SW 1271 (cell line): ENCODE measurements at places on chromosomes 11 and 22.

GRCh38 chr11:120883404-120884080, 140.4 kb upstream of the TBCEL start:
- no peak for DNase-seq

- DNase-seq = no peak
These were observed 38.4 kb upstream of the KLHL35 start for GRCh38 chr11:75471176-75471973.

GRCh38 chr22:17436382-17436980, 67.2 kb downstream of the CECR2 start:
- no peak for DNase-seq

GRCh38 chr11:107018219-107018901, at the start of gene GUCY1A2:
GUCY1A2 (minus strand) TSS chr11:107018476; CDS start chr11:107018055, 421 bp downstream.
- DNase-seq = peak; percentile 29

- DNase-seq = no peak
These were observed 81.7 kb downstream of the PRCP start for GRCh38 chr11:82818409-82819043.

DNA sequence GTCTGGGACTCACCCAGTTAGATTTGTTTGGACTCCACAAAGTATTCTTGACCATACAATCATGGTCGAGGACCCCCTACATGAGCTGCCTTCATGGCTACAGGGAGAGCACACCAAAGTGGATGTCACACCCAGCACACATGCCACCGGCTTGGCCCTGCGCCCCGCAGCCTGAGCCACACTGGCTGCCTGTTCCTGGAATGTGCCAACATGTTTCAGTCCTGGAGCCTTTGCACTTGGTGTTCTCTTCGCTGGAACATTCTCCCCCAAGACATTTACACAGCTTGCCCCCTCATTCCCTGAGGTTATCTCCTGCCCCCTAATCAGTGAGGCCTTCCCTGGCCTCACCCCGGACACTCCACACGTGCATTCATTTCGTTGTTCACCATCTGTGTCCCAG, 46.0 kb downstream of the PPARA start:
- no peak for DNase-seq

- DNase-seq = no peak
These were observed 330.3 kb downstream of the C11orf87 start for GRCh38 chr11:109752212-109752825.

- DNase-seq = no peak
These were observed 3.1 kb downstream of the MAML2 start for GRCh38 chr11:96339706-96340554.

DNA sequence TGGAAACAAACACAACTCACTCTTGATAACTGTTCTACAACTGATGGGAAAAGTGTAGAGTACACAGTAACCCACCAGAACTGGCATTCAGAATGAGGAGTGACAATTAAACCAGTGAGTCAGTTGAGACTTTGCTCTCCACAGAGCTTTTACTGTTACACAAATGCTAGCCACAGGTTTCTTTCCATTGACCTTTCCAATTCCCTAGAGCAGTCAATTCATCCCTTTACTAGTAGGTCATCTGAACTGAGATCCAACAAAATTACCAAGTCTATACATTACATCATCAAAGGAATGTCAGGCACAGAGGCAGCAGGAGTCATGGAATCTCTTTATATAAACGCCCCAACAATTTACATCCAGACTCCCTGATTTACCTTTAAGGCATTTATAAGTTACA, 65.9 kb downstream of the PHF21A start:
- DNase-seq = no peak

- DNase-seq = no peak
These were observed 523 bp upstream of the MPZL3 start for GRCh38 chr11:118252688-118253087.

GRCh38 chr22:36286096-36286957, 33.4 kb downstream of the APOL1 start:
- peak; percentile 32 for DNase-seq

- DNase-seq = no peak
These were observed 115.4 kb downstream of the BRD1 start for GRCh38 chr22:49712195-49712791.

- DNase-seq = no peak
These were observed 41.7 kb downstream of the RIBC2 start for GRCh38 chr22:45455212-45455611.

DNA sequence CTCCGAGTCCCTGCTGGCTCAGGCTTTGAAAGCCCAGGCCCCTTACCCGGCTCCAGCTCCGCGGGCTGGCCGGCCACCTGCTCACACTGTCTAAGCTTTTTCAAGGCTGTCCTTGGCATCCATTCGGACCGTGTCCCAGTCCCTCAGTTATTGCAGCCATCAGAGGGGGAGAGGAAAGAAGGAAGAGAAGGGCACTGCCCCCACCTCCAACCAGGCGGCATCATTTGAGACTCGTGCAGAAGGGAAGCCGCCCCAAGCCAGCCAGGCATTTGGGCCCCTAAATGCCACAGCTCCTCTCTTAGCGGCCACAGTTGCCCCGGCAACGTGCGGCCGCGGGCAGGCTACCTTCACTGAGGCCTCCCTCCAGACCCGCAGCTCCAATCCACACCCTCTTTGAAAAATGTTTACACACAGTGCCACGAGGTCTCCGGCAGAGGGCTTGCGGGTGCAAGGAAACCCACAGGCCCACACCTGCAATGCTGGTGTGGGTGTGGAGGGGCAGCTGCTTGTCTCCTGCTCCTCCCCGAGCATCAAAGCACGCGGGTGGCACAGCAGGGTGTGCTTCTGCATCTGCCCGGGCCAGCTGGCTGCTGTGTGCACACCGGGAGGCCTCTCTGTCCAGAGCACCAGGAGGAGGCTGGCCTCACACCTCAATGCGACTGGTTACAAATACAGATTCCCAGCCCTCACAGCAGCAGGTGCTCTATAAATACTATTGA, 124.4 kb downstream of the CTTN start:
- DNase-seq = no peak

DNA sequence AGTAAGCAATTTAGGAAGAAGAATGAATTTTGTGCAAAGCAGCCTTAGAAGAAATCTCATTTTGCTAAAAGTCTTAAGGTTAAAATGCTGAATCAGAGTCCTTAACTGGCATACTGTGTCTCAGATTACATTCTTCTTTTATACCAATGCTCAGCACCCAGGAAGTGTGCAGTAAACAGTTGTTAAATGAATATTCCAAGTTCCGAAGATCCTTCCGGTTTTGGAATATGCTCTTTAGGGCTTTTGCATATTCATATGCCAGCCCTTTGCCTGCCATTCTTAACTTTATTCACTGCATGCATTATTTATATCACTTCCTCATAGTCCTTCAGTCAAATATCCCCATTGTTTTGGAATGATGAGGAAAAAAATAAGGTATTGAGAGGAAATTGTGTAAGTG, 242.0 kb downstream of the DDX10 start:
- no peak for DNase-seq

- DNase-seq = no peak
These were observed 211.9 kb downstream of the BLID start for GRCh38 chr11:121904148-121904547.

GRCh38 chr11:111823629-111824028, 47.8 kb downstream of the ALG9 start:
- no peak for DNase-seq

DNA sequence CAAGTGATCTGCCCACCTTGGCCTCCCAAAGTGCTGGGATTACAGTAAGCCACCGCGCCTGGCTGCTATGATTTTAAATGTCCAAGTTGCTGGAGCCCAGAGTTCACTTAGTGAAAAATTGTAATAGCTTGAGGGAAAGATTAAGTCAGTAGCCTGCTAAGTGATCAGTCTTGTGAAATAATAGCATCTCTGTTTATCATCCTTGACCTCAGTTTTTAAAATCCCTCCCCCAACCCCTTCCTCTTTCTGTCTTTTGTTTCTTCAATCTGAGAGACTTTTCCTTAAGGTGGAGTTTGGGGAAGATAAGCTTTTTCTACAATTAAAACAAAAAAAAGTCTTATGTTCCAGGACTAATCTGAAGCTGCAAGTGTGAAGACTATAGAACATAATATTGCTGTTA, 6.4 kb downstream of the HIPK3 start:
- DNase-seq = no peak

DNA sequence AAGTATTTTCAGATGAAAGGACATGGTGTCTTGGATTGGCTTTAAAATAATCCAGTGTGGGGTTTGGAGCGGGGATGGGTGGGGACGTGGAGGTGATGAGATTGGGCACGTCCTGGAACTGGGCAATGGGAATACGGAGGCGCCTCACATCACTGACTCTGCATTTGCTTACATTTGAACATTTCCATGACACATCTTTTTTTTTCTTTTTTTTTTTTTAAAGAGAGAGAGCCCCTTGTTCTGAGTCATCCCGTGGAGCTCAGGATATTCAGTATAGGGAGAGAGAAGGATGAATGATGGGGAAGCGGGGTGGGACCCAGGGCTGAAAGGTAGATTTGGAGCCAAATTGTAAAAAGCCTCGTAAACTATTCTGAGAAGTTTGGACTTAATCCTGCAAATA, 142.7 kb downstream of the FBXO7 start:
- no peak for DNase-seq

DNA sequence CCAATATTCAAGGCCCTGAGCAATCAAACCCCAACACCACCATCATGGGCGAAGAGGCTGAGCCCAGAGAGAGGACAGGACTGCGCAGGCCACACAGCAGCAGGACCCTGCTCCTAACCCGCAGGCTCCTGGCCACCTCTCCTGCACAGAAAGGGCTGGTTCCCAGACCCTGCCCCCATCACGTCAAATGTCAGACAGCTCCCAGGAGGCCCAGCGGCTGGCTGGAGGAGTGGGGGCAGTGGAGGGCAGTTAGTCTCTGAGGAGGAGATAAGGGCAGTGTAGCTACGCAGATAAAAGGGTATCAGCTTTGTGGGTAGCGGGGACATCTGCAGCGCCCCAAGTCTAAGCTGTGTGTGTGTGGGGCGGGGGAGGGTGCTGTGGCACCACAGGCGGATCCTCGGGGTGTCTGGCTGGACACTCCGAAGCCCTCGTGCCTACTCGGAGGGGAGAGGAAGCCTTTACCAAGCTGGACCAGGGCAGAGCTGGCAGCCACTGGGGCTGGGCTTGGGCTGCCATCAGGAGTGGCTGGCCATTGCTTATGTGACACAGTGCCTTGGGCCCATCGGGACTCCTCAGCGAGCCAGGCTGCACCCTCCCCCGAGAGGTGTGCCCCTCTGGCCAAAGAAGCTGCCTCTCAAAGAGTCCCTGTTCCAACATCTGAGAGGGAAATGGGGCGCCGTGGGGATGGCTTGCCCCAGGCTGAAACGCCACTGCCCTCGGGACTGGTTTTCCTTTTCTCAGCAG, 21.5 kb downstream of the FADS3 start:
- DNase-seq = no peak

DNA sequence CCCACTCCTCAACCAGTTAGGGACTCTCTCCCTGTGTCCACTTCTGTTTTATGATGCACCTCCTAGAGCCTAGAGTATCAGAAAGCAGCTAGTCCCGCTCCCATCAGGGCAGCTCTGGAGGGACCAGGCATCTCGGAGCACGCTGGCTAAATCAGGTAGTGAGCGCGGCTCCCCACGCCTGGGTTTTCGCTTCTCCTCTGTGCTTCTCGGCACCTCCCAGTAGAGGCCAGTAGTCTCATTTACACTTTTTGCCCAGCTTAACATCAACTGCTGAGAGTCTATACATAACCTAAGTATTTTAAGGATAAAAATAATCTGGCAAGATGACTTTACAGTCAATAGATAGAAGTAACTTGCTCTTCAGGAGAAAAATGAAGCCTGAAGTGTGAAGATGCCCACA, 473.8 kb downstream of the OPCML start:
- no peak for DNase-seq

GRCh38 chr11:72173291-72173690, 18.6 kb upstream of the FOLR1 start:
- no peak for DNase-seq

DNA sequence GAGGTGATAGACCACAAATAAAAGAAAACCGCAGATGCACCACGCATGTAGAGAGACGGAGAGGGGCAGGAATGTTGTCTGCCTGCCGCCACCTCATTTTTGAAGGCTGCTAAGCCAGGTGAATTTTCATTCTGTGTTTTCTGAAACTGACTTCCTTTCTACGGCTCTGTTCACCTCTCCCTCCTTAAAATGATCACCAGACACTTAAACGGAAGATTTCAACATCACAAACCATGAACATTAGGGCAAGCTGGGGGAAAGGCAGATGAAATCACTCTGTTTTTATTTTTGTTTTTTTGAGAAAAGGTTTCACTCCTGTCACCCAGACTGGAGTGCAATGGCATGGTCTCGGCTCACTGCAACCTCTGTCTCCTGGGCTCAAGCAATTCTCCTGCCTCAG, 232.4 kb downstream of the MIAT start:
- DNase-seq = no peak
